ENCODE measurements at places on chromosomes 4 and X.
A peak's percentile ranks its signal among the peaks of the same experiment; 100 is the strongest.

DNA sequence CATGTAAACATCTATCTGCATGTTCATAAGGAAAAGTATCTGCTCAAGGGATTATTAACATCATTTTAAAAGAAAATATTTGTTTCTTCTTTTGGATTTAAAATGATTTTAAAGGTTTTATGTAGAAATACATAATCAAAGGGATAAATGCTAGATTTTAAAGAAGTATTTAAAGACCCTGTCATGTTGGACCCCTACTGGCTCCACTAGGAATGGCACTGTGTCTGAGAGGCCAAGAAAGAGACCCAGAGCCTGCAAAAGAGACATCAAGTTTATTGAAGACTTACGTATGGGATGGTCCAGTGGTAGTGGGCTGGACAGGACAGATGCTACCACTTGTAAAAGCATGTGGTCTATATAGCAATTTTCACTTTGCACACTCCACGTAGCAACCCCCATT is 78.7 kb upstream of the PCDH18 start:
- peak; percentile 61 for DNase-seq

- DNase-seq = peak; percentile 37
These were observed 84.7 kb downstream of the PPA2 start for GRCh38 chr4:105389167-105389566.

DNA sequence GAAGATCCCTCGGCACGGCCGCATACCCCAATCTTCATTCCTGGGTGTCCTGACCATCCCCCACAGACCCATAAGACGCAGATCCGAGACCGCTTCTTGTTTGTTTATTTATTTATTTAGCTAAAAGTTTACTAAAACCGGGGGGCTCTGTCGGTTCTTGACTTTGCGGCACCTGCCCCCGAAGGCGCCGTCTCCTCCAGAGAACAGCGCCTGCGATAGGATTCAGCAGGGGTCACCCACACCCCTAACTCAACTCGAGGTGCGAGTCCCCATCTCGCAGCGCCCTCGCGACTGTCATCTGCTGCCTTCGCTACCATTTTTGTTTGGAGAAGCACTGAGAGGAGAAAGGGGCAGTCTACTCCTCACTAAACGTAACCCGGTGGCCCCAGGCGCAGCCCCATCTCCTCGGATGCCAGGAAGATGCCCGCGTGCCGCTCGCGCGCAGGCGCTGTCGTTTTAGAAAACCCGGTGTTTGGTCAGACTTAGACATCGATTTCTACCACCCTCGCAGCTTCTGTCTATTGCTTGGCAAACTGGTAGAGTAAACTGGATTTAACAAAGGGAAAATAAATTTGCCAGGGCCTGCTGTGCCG is 18.9 kb upstream of the GPR101 start:
- no peak for DNase-seq

- no peak for DNase-seq
These were observed 307 bp downstream of the ATG4A start for GRCh38 chrX:108091878-108092291.

GRCh38 chr4:85828027-85828890 is 353.3 kb downstream of the ARHGAP24 start:
- DNase-seq = peak; percentile 68

DNA sequence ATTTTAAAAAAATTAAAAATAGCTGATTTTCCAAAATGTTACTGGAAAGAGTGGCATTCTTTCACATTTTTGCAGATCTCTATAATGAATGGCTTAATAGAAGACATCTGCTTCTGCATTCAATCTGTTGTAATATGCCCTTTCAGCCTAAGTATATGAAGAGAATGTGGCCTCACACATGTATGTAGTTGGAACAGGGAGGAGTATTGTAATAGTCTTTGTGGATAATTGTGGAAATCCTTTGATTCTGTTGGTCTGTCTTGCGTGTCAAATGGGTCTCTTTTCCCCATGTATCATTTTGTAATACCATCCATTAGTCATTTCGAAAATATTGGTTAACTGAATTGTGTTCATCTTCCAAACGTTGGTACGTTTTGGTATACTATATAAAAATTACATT is 11.6 kb downstream of the TXLNG start:
- DNase-seq = no peak

- no peak for DNase-seq
These were observed 125.7 kb upstream of the GABRG1 start for GRCh38 chr4:46249516-46249915.

DNA sequence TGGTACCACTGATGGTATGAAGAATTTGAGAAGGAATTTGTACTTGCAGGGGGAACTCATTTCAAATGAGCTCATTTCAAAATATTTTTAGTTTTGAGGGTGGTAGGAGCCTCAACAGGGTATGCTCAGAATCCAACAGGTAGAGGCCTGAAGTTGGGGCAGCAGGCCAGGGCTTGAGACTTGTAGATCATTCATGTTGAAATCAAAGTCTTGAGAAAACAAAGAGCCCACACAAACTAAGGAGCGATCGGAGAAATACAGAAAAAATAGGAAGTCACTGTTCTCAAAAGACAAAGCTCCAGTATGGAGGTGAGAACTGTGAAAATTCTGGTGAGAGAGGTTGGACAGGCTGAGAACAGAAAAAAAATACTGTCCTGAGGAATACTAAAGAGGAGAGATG is 979 bp upstream of the SLC9A6 start:
- no peak for DNase-seq

- no peak for DNase-seq
These were observed 12.3 kb downstream of the STARD8 start for GRCh38 chrX:68659786-68660185.

- no peak for DNase-seq
These were observed 13.0 kb upstream of the KLHL2 start for GRCh38 chr4:165194368-165194767.

GRCh38 chr4:147378780-147379179 is 102.1 kb upstream of the EDNRA start:
- DNase-seq = no peak

- peak; percentile 7 for DNase-seq
These were observed 138.0 kb downstream of the PDGFRA start for GRCh38 chr4:54367059-54367458.

DNA sequence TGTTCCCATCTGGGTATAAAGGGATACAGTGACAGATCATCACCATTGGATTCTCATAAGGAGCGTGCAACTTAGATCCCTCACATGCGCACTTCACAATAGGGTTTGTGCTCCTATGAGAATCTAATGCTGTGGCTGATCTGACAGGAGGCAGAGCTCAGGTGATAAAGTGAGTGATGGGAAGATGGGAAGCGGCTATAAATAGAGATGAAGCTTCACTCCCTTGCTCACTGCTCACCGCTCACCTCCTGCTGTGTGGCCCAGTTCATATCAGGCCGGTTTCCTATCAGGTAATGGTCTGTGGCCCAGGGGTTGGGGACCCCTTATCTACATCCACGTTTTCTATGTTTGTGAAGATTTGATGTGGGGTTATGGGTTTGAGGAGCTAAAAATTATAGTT is 43.7 kb downstream of the FAT4 start:
- DNase-seq = no peak

GRCh38 chr4:112327965-112328733 is 31.0 kb downstream of the ALPK1 start:
- peak; percentile 84 for DNase-seq

GRCh38 chrX:134642386-134642785 is 15.9 kb downstream of the PLAC1 start:
- no peak for DNase-seq

DNA sequence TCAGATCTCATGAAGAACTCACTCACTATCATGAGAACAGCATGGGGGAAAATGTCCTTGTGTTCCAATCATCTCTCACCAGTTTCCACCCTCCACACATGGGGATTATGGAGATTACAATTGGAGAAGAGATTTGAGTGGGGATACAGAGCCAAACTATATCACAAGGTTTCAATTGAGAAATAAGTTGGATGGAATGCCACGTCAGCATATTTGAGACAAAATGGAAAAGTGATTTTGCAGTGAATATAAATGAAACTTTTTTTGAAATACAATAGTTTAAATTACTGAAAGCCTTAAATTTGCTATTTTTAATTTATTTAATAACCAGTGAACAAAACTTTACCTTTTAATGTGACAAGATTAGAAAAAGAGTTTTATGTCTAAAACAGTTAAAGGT is 494.1 kb downstream of the PRR32 start:
- no peak for DNase-seq

GRCh38 chrX:28920153-28920943 is 333.1 kb downstream of the IL1RAPL1 start:
- peak; percentile 2 for DNase-seq

DNA sequence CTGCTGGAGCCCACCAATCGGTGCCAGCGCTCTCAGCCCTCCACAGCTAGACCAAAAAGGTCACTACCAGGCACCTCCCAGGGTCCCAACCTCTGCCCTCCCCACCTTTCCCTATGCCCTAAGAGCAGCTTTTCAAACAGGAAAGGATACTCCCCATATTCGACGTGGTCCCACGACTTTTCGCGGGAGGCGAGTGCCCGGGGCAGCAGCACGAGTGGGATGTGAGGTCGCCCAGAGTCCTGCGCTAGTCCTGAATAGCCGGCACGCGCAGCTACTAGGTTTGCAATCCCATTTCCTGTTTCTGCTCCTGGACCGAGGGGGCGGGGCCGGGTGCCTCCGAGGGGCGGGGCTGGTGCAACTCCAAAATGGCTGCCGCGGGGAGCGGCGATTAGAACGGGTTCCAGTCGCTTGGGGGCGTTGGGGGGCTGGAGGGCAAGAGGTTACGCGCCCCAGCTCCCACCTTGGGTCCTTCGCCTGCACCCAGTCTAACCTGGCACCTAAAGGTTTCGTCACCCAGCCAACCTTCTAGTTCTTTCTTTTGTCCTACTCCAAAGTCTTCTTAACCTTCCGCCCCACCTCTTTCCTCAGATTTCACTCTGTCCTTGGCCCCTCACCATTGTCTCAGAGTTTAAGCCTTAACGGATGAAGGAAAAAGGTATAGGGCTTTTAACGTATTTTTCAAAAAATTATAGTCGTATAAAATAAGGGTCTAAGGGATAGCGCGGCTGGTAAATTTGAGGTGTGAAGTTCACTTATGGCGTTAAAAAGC is 85.0 kb upstream of the TENT5D start:
- DNase-seq = no peak

GRCh38 chr4:106450249-106450648 is 81.7 kb upstream of the GIMD1 start:
- DNase-seq = peak; percentile 20

DNA sequence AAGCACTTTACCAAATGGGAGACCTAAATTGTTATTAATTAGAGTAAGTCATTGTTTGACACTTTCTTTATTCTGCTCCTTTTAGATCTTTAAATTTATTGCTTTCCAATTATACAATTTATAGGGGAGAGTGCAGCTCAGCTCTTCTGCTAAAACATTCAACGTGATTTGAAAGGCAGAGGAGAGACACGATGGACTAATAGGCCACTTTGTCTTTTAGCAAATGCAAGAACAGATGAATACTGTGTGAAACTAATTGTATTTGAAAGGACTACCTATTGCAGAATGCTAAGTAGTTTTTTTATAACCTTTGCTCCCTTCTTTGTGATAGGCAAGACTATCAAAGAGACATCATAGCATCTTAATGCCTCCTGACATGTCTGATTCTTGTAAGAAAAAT is 320.4 kb upstream of the KLF3 start:
- no peak for DNase-seq

DNA sequence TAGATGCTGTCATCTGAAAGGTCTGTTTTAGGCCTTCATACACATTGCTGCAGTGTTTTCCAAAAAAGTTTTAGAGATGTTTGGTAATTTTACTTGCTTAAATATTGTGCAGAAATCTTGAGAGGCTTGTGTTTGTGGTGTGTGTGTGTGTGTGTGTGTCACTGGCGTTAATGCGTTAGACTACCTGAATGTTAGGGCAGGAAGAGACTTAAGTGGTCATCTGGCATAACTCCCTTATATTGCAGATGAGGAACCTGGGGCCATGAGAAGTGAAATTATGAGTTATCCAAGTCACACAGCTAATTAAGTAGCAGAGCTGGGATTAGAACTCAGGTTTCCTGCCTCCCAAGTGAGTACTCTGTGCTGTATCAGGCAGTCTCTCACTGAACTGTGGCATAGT is 1.4 kb downstream of the LSM6 start:
- no peak for DNase-seq

Data from choroid plexus epithelial cell (primary cell).